GM10248 (cell line): ENCODE measurements at places on chromosomes 3 and 15.
A peak's percentile ranks its signal among the peaks of the same experiment; 100 is the strongest.

DNA sequence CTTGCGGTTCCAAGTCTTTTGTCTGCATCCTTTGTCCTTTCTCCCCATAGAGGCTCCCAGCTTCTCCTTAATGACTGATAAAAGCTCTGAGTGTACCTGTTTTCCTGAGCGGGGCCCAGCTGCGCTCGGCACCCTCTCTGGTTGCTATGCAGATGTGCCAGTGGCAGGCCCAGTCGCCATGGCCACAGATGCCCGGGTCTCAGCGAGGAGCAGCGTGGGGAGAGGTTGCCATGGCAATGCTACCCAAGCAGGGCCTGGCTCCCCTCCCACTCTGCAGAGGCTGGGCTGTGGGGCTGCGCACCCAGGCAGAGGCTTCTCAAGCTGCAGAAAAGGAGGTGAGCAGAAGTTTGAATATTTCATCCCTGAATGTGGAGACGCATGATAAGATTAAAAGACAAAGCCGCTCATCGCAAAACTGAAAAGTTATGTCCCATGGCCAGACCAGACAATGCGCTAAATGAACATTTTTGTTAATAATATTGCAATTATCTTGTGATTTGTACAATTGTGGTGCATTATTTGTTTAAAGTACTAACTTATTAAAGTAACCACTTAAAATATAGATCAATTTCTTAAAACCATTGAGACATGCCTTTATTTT lies 66.1 kb downstream of the TPRA1 start:
- DNase-seq: no peak

DNA sequence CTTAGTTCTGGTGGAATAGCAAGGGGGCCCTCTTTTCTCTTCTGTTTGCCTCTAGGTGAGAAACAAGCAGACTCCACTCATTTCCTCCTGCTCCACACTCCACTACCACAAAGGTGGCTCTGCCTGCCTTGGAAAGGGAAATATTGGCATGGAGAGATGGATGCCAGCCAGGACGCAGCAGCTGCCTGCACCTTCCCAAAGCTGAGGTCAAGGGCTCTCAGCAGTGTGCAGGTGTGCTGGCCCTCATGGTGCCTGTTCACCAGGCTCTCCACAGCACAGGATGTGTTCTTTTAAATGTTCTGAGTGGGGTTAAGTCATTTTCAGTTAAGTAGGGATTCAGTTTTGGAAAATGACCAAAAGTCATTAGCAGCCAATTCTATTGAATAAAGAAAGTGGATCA lies 211.2 kb upstream of the STRIT1 start:
- no peak for DNase-seq

DNA sequence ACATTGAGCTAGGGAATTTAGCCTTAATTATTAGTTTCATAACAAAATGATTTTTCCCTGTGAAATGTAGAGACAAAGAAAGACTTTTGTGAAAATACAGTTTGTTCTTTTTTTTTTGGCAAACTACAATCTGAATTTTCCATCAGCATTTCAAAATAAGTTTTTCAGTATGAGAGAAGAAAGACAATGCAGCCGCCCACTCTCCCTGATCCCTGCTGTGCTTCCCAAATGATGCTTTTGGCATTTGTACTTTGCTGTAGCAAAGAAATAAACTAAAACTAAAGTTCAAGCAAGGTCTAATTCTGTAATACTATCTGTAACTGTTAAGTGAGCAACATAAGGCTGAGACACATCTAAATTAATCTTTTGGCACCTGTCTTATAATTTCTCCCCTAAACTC lies 782.2 kb downstream of the VGLL3 start:
- DNase-seq: no peak

GRCh38 chr15:59642351-59642750 lies 15.0 kb downstream of the GTF2A2 start:
- DNase-seq: no peak

- no peak for DNase-seq
Observed at GRCh38 chr15:95470529-95470928, 860.0 kb upstream of the NR2F2 start.

DNA sequence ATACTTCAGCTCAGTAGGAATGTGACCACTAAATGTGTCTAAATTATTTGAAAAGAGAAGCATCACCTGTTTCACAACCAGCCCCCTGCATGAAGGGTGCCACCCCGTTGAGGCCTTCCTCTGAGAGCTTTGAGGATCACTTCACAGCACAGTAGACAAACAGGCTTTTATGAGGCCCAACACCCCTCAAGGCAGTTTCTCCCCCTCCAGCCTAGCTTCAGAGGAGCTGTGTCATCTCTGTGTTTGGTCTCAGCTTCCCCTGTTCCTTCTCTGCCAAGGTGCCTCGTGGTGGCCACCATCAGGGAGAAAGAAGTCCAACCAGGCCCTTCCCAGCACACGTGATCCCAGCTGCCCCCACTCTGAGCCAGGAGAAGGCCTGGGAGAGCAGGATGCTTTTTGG lies 21.6 kb upstream of the DUSP7 start:
- no peak for DNase-seq

GRCh38 chr3:48463703-48464102 lies 17.2 kb downstream of the ATRIP start:
- no peak for DNase-seq

DNA sequence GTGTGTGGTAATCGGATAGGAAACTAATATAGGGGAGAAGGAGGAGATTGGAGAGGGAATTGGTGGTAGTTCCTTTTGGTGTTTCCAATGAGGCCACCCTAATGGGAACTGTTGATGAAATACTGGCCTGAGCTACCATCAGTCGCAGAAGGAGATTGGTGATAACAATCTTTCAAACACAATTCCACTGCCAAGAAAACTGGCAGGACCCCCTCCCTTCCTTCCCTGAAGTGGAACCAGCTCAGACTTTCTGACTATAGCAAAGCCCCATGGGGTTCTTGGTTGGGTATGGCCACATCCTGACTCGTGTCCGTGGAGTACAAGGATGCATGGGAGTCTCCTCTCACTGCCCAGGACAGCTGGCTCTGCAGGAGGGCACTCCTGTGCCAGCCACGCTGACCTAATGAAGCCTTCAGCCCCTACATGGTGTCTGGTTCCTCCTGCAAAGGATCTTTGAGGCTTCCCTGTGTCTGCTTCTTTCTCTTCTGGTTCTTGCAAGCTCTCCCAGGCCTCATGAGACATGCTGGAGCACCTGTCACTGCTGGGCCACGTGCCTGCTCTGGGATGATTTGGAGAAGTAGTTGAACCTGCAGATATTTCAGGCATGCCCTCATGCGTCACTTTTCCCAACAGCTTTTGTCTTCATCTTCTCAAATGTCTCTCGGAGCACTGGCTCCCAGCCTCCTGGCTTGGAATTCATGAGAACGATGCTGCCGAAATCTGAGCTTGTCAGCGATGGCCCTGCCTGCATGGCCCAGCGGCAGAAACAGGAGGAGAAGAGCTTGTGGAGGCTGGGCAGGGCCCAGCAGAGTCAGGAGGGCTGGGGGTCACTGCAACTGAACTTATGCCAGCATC lies 90.0 kb upstream of the ADPGK start:
- no peak for DNase-seq

DNA sequence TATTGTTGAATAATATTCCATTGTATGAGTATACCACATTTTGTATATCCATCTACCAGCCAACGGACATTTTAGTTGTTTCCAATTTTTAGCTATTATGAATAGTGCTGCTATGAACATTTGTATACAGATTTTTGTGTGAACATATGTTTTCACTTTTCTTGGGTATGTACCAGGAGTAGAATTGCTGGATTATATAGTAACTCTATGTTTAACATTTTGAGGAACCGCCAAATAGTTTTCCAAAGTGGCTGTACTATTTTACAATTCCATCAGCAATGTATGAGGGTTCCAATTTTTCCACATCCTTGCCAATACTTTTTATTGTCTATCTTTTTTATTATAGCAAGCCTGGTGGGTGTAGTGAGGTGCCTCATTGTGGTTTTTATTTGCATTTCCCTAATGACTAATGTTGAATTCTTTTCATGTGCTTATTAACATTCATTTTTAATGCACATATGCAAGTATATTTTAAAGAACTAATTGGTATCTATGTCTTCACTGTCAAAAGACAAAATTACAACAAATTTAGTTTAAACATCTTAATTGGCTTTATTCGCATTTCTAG lies 77.5 kb upstream of the PIAS1 start:
- no peak for DNase-seq

GRCh38 chr3:5774337-5774736 lies 586.8 kb downstream of the EDEM1 start:
- DNase-seq: no peak

DNA sequence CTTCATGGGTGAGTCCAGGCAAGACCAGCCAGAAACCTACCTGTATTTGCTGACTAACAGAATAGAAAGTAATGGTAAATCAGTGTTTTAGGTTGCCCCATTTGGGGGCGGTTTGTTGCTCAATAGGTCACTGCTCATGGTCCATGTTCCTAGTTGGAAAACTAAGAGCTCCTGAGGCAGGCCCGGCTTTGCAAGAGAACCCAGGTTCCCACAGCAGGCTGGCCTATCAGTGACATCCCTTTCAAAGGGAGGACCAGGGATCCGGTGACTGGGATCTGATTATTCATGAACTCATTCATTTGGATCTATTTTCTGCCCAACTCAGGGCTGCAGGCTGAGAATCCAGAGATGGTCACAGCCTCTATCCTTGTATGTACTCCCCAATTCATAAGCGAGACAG lies 163.9 kb downstream of the WNT7A start:
- DNase-seq: peak; percentile 1

DNA sequence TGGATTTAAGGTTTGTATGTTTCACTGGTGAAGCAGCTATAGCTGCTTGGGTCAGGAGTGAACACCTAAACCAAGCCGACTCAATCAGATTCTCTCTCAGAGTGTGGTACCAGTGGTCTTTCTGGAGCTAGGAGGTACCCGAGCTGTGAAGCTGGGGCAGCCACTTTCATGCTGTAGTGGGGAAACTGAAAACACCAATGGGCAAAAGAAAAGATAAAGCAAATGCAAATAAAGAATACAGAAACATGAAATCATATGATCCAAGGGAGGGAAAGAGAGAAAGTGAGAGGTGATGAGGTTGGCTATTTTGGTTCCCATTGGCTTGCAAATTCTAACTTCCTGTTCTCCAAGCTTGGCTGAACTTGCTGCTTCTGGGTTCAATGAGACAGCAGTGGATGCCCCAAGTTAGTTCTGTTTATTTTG lies 212.3 kb upstream of the CFAP20DC start:
- peak; percentile 22 for DNase-seq

- no peak for DNase-seq
Observed at GRCh38 chr3:33149342-33149741, 35.5 kb downstream of the CRTAP start.

GRCh38 chr3:196569003-196569516 lies 600 bp downstream of the FBXO45 start:
- peak; percentile 45 for DNase-seq

- no peak for DNase-seq
Observed at GRCh38 chr3:188940573-188940932, 231.2 kb upstream of the TPRG1 start.

DNA sequence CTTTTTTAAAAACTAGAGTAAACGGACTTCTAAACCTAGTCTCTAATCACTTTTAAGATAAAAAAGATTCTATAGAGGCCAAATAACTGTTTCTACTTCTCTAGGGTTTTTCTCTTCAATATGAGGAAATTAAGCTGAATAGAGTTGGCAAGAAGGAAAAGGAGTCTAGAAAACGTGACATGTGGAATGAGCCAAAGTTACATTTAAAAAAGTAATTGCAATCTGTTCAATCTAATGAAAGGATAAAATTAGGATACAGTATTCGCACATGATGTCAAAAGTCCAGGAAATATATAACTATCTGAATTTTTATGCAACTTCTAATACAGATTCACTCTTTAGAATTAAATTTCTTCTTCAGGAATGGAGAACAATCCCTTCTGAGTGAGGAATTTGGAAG lies 300.1 kb downstream of the ULK4 start:
- no peak for DNase-seq

DNA sequence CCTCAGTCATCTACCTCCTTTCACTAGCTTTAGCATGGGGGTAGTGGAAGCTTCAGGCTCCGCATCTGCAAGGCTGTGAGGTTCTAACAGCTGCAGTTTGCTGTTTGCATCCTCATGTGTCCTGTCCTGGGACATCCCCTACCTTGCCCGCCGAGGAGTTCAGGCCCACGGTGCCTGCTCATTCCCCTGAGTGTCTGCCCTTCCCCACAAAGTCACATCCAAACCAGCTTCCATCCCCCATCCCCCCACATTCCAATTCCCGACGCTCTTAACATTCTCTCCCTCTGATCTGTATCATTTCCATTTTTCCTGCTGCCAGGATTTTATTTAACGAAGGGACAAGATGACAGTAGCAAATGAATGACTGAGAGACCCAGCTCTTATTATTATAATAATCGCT lies 43.8 kb downstream of the HRH1 start:
- DNase-seq: no peak

- no peak for DNase-seq
Observed at GRCh38 chr3:170496026-170496867, 77.6 kb downstream of the CLDN11 start.

DNA sequence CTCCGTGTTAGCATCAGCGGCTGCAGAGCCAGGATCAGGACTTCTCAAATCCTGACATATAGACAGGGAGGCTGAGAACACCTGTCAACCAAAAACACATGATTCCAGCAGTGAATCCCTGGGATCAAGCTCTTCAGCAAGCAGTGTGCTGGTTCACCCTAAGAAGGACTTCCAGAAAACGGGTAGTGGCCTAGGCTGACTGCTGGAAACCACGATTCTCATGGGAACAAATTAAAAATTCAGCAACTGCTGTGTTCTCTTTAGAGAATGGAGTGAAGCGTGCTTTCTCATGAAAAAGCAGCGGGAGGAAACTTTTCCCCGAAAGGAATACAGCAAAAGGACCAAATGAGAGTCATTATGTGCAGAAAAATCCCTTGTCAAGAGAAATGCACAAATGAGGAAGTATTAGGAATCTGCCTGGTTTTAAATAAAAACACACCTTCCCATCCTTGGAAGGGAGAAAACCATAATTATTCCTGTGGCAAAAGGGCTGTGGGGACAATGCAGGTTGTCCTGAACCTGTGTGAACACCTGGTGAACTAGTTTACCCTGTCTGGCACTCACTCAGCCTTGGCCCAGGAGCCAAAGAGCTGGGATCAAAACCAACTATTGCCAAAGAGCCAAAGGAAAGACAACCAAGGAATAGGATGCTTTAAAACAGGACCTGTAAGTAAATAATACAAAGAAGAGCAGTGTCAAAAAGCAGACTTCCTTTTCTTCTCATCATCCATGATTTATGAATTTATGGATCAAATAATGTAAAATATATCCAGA lies 13.4 kb downstream of the IL12A start:
- no peak for DNase-seq

GRCh38 chr15:50064673-50065072 lies 54.4 kb downstream of the ATP8B4 start:
- no peak for DNase-seq

DNA sequence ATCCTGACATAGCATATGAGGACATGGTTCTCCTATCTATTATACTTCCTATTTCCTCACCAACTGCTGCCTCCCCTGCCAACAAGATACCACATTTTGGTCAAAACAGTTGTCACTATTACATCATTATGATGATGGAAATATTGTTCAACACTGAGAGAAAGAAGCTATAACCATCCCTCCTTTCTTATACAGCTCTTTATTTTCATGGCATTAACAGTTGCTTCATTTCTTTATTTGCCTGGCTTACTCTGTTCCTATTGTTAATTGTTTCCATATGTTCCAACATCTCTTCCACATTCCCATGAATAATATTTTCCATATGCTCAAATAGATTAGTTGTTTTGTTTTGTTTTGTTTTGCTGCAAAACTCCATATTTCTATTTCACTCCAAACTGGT lies 40.8 kb upstream of the FILIP1L start:
- no peak for DNase-seq

GRCh38 chr15:42102646-42103235 lies 8.4 kb upstream of the PLA2G4D start:
- DNase-seq: no peak

GRCh38 chr3:52402101-52402521 lies 42.8 kb downstream of the SEMA3G start:
- DNase-seq: no peak
